ENCODE measurements at places on chromosomes 4 and X.

DNA sequence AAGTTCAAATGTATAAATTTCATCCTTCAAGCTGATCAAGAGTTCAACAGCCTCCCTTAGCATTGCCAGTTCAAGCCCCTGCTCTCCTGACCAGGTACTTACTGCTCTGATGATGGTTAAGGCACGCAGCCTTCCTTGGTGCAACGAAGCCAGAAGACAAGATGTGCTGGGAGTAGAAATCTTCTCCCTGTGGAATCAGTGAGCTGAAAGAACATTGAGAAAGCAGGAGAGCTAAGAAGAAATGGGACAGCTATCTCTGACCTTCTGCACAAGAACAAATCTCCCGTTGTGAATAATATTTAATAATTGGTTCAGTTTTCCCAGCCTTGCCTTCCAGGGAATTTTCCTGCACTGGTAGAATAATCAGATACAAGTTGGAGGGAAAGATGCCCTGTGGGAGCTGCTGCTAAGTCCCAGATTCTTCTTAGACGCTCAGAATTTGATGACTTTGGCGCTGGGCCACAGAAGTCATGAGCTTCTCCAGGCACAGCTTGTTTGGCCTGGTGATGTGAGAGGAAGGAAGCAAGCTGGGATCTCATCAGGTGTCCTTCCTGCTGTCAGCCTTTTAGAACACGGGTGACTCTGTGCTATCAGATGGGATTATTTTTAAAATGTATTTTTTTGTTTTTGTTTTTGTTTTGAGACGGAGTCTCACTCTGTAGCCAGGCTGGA, 77.8 kb downstream of the CD38 start:
- no peak for DNase-seq

- DNase-seq, result no peak
Observed at GRCh38 chr4:19913650-19914049, 338.1 kb upstream of the SLIT2 start.

DNA sequence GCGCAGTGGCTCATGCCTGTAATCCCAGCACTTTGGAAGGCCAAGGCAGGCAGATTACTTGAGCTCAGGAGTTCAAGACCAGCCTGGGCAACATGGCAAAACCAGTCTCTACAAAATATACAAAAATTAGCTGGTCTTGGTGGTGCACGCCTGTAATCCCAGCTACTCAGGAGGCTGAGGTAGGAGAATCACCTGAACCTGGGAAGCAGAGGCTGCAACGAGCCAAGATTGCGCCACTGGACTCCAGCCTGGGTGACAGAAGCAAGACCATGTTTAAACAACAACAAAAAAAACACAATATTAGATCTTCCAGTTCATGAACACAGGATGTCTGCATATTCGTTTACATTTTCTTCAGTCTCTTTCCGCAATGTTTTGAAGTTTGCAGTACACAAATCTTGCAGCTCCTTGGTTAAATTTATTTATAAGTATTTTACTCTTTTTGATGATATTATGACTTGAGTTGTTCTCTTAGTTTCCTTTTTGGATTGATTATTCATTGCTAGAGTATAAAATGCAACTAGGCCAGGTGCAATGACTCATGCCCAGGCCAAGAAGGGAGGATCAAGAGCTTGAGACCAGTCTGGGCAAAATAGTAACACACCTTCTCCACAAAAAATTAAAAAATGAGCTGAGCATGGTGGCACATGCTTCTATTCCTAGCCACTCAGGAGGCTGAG, 30.4 kb upstream of the ABCG2 start:
- no peak for DNase-seq

GRCh38 chr4:2623442-2623841, 87.0 kb downstream of the FAM193A start:
- no peak for DNase-seq

DNA sequence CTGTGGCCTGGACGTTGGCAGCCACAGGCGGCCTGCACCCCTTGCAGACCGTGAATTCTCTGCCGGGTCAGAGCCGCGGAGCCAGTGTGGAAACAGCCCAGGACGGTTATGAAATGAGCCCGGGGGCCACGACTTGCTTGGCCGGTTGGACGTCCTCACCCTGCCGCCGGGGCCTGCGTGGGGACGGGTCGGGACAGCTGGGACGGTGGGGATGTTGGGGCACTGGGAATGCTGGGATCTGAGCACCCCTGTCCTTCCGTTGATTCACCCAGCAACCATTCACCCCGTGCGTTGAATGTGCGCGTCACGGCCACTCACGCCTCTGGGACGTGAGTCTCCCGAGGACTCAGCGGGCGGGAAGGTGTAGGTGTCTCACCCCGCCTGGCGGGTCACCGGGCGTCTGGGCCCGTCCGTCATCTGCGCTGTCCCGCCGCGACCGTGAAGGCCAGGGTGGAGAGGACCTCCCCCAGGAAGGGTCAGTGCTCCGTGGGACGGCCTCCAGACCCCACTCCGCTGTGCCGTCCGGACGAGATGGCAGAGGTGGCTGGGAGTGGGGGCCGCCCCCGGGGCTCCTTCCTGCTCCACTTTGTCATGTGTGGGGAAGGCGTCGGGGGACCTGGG, 4.5 kb upstream of the PLCXD1 start:
- no peak for DNase-seq
